Stimulated activated CD4-positive, alpha-beta T cell treated with anti-CD3 and anti-CD28 coated beads, Interleukin-1b, Interleukin-23, amount 100 ng/mL, for 1 hour (primary cell): ENCODE measurements at places on chromosomes 12 and 14.

GRCh38 chr12:105334582-105334981 is 4.1 kb downstream of the C12orf75 start:
- no peak for DNase-seq

- DNase-seq, result no peak
These were observed 435.0 kb downstream of the NRXN3 start for GRCh38 chr14:78605025-78605762.

- no peak for DNase-seq
These were observed 229.2 kb upstream of the GARIN6 start for GRCh38 chr12:99418379-99418778.

DNA sequence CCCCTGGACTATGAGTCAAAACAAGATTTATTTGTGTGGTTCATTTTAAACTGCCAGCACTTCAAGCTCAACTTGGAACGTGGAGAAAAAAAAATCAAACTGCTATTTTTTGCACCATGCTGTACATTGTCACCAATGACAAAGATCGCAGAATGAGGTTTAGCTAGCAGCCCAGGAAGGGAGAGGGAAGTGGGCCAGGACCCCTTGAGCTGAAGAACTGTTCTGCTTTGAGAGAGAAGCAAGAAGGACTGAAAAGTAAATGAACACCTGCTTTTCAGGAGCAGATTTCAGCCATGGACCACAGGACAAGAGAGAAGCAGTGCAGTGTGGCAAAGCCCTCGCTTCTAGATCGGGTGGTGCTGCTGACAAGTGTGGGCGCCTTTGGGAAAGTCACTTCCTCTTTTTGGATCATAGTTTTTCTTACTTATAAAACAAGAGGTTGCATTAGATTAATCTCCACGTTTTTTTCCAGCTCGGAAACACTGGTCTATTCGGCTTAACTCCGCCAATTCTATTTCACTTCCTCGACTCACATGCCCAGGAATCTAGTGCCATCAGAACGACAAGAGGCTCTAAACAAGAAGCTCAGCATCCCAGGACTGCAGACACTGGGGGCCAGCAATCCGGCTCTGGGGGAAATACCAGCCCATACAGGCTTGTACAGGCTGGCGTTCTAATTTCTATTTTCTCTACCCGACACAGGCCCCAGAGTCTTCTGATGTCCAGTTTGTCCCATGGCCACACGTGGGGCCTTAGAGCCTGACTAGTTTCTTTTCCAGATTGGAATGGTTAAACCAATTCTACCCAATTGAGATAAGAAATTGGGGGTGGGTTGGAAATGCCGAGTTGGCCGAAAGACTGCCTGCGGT is 129.9 kb downstream of the CRACR2A start:
- no peak for DNase-seq

- no peak for DNase-seq
These were observed 30.9 kb downstream of the PIGH start for GRCh38 chr14:67569011-67569650.

GRCh38 chr12:53210843-53211242 is 3.8 kb upstream of the ITGB7 start:
- no peak for DNase-seq

GRCh38 chr12:50882563-50882962 is 39.8 kb downstream of the TMPRSS12 start:
- no peak for DNase-seq

- DNase-seq, result no peak
These were observed 184.8 kb upstream of the RPH3A start for GRCh38 chr12:112606611-112607365.

DNA sequence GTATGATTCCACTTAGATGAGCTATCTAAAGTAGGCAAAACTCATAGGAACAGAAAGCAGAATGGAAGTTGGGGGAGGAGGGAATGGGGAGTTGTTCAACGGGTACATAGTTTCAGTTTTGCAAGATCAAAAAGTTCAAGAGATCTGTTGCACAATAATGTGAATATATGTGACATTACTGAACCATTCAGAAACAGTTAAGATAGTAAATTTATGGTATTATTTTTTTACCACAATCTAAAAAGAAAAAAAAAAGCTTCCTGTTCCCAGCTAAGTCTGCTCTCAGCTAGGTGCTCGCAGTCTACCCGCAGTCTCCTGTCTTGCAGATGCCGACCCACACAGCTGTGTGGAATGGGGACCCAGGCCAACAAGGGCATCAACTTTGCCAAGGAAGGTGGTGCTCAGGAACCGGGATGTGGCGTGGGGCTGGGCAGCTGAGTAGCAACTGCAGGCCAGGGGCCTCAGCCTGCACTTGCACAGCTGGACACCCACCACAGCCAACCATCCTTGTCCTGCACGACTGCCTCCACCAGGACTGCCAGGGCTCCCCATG is 15.3 kb upstream of the ANO6 start:
- no peak for DNase-seq

- DNase-seq, result no peak
These were observed 224.7 kb downstream of the AACS start for GRCh38 chr12:125289970-125290369.
